Activated naive CD8-positive, alpha-beta T cell treated with anti-CD3 and anti-CD28 coated beads for 36 hours (primary cell): ENCODE measurements at places on chromosomes 3 and 15. TPM values are rescaled to one million over a fixed set of nuclear protein-coding genes. Genes with fewer than 3 reads are reported as not detected.

- no peaks in the 10 kb centered on the region for H3K36me3 ChIP-seq
- H3K4me3 ChIP-seq: no peak overlapping the region
- no peak overlapping the region for H3K27ac ChIP-seq
- H3K27me3 ChIP-seq: peaks cover 7% of the 10 kb centered on the region
These were observed 116.4 kb downstream of the GREM1 start for GRCh38 chr15:32834156-32834555.

The EEF1AKMT4 gene
- 10.9 TPM for total RNA-seq

The ANKRD63 gene
- total RNA-seq: not detected

The RLBP1 gene
- not detected for total RNA-seq

DNA sequence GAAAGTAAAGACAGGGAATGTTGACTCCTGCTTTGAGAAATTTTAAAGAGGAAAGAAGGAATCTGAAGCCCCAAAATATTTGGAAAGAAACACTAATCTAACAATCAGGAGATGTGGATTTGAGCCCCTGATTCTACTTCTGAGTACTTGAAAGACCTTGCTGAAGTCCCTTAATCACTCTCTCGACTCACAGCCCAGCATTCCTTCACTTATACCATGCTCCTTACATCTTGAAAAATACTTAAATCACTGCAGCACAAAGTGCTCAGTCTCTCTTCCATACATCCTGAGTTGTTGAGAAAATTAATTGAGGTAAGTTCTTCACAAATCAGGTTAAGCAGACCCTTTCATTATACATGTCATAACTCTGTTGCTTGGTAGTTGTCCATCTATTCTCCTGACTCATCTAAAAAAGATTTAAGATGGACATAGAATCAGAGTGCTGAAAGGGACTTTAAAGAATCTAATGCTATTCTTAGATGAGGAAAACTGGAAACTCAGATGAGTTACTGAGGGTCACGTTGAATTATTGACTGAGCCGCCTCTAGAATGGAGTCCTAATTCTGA, 72.8 kb upstream of the THSD4 start:
- peaks cover 31% of the 10 kb centered on the region for H3K27me3 ChIP-seq
- H3K4me3 ChIP-seq: no peak overlapping the region
- H3K36me3 ChIP-seq: no peaks in the 10 kb centered on the region
- H3K4me1 ChIP-seq: no peaks in the 10 kb centered on the region

The ZPLD1 gene
- not detected for total RNA-seq

GRCh38 chr3:131973731-131974130, 61.1 kb downstream of the CPNE4 start:
- H3K27me3 ChIP-seq: no peaks in the 10 kb centered on the region
- H3K27ac ChIP-seq: no peak overlapping the region
- no peak overlapping the region for H3K4me3 ChIP-seq
- DNase-seq: no peak
- H3K4me1 ChIP-seq: no peaks in the 10 kb centered on the region
- no peaks in the 10 kb centered on the region for H3K36me3 ChIP-seq

The RTP2 gene
- not detected for total RNA-seq

The TM4SF4 gene
- total RNA-seq: not detected

GRCh38 chr3:153906366-153906765, 214.8 kb upstream of the ARHGEF26 start:
- DNase-seq: no peak
- peaks cover 8% of the 10 kb centered on the region for H3K27me3 ChIP-seq
- H3K27ac ChIP-seq: no peak overlapping the region
- no peaks in the 10 kb centered on the region for H3K36me3 ChIP-seq
- no peaks in the 10 kb centered on the region for H3K4me1 ChIP-seq
